NCI-H510A treated with DMSO at 0.1 percent for 48 hours (cell line): ENCODE measurements at places on chromosomes 7 and 10.
A peak's percentile ranks its signal among the peaks of the same experiment; 100 is the strongest.

DNA sequence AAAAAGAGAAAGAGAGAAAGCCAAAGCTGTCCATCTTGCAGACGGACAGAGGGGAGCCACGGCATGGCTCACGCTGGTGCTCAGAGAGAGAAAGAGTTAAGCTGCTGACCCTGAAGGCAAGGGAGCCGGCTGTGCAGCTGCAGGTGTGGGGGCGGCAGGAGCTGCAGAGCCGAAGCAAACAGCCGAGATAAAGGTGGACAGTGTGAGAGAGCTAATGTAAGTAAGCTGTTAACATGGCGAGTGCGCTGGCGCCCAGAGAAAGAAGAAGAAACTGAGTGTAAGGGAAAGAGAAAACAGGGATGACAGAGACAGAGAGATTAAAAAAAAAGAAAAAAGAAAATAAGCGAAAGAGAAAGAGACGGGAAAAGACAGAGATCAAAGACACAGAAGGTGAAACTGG, 18.2 kb downstream of the COL17A1 start:
- no peak for DNase-seq

DNA sequence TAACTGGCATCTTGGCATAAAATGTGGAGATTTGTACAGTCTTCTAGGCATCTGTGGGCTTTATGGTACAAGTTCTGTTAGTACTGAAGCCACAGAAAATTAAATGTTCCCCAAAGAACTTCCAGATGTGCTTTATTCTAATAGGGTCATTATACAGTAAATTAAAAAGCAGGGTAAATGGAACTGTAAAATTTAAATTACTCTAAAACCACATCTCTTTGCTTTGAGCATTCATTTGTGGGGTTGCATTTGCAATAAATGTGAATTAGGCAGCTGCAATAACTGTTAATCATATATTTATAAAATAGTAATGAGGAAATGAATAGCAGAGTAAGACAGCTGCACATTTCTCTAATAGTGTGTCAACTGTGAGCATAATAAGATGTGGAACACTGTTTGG, 151.5 kb downstream of the BUB3 start:
- no peak for DNase-seq

GRCh38 chr7:5494683-5495561, 71.3 kb upstream of the TNRC18 start:
- peak; percentile 83 for DNase-seq

DNA sequence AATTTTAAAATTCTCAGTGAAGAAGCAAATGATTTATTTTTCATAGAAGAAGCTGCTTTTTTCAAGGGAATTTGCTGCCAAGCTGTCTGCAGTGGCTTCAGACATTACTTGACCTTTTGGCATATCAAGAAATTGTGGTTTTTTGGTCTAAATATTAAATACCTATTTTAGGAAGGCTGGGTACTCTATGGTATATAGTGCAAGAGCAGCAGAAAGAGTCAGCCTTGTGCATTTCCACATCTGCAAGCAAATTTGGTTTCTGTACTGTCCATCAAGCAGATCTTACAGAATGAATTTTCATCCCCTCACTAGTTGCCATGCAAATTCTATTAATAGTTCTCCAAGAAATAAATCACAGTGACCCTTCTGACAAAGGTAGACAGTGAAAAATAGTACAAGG, 222.0 kb downstream of the BICC1 start:
- DNase-seq: no peak

- no peak for DNase-seq
Measured at GRCh38 chr10:132166216-132166950, 20.4 kb upstream of the DPYSL4 start.

GRCh38 chr7:150831851-150832250, 20.5 kb upstream of the AOC1 start:
- DNase-seq: no peak

DNA sequence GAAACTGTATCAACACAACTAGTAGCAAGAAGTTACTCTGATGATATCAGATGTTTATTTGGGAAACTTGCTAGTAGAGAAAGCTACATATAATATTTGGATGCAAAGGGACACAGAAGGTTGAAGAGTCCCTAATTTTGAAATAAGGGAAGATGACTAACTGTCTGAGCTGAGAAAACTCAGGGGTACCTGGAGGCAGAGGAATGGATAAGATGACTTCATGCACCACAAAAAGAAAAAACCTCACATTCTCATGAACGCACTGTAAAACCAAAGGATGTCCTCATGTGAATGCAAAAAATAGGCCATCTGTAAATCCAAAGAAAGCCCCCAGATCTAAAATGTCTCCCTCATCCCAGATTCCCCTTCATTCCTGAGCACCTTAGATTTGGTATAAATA, 29.3 kb downstream of the PRSS2 start:
- no peak for DNase-seq

DNA sequence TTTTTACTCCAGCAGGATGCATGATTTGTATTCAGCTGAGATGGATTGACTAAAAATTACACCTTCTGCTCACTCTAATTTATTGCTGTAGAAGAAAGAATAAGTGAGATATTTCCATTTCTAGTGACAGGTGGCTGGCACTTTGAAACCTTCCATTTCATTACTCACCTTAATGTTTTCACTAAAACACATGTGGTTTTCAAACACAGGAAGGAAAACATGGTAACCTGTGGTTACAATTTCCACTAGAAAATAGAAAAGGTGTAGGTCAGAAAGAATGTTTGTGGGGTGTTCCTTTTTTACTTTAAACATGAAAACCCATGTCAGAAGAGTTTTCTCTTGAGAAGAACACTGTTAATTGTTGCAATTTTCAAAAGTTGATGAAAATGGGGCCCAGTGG, 12.0 kb upstream of the PRKCQ start:
- no peak for DNase-seq

GRCh38 chr7:2383543-2384274, 19.7 kb upstream of the CHST12 start:
- DNase-seq: no peak

GRCh38 chr7:41731493-41732435, 28.9 kb upstream of the INHBA start:
- peak; percentile 12 for DNase-seq

- DNase-seq: no peak
Measured at GRCh38 chr7:1610678-1611302, 41.0 kb upstream of the PSMG3 start.

GRCh38 chr7:149196705-149197171, 1.4 kb downstream of the ZNF282 start:
- no peak for DNase-seq

DNA sequence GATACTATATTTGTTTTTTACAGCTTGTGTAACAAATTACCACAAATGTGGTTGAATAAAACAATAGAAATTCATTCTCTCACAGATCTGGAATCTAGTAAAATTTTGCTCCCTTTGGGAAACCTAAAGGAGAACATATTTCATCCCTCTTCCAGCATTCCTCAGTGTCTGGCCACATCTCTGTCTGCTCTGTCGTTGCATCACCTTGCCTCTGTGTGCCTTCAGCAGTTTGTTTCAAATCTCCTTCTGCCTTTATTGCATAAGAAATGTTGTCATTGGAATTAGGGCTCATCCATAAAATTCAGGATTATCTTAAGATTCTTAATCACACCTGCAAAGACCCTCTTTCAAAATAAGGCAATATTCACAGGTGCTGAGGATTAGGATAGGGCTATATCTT, 14.5 kb downstream of the OR2A14 start:
- DNase-seq: no peak

- no peak for DNase-seq
Measured at GRCh38 chr10:105062951-105063350, 421.9 kb downstream of the SORCS3 start.
